Kidney tubule cell (primary cell): ENCODE measurements at places on chromosomes 12 and 14.

DNA sequence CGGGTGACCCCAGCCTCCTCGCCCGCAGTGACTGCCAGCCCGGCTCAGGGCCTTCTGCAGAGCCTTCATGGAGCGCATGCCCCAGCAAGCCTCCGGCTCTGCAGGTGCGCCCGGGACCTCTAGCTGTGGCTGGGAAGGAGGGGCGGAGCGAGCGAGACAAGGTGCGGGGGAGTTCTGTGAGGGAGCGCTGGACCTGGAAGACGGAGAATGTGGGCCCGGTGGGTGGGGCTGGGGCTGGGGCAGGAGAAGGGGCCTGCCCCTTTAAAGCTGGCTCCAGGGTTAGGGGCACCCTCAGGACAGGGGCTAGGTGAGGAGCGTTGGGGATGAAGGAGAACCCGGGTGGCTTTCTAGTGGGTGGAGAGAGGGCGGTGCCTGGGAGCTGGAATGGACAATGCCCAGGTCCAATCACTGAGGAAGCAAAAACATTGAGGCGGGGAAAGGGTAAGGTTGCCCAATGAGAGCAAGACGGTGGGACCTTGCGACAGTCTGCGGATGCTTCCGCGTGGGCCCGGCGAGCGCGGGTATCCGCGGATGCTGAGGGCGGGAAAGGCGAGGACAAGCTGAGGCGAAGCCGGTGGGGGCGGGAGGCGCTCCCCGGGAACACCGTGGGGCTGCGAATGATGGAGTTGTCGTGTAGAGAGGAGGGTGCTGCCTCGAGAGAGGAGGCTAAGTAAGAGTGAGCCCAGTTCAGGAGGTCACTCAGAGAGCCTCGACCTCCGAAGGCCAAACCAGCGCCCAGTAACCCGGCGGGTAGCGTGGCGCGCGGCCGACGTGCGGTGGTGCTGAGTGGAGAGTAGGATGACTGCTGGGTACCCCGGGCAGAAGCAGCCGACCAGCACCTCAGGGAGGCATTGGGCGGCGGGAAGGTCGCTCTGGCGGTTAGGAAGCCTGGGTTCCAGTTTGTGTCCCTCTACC lies at the start of gene GLS2:
GLS2 (minus strand) TSS at position 121 of the 915 bp plus-strand sequence; CDS start at position 78, 43 bp downstream.
- DNase-seq = peak; percentile 87

DNA sequence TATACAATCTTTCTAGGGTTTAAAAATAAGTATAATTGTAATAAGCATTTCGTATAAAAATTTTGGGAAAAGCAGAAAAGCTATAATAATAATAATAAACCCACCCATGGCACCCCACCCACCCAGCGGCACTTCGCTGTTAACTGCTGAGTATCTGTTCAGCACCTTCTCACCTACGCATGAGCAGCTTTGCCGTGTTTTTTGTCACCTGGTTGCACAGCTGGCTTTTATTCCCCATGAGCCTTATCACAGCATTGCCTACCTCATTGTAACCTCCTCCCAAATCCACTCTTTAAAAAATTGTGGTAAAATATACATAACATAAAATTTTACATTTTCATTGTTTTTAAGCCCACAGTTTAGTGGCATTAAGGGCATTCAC lies 34.7 kb downstream of the CYP46A1 start:
- no peak for DNase-seq

- no peak for DNase-seq
Measured at GRCh38 chr14:73216030-73216429, 21.3 kb upstream of the PAPLN start.

GRCh38 chr14:63249092-63249491 lies 44.8 kb downstream of the RHOJ start:
- no peak for DNase-seq

GRCh38 chr14:60095781-60096450 lies 4.2 kb downstream of the PCNX4 start:
- DNase-seq = peak; percentile 45

- no peak for DNase-seq
Measured at GRCh38 chr12:57739914-57740538, 1.5 kb upstream of the AGAP2 start.

- no peak for DNase-seq
Measured at GRCh38 chr12:12403264-12404248, 46.7 kb downstream of the BORCS5 start.

DNA sequence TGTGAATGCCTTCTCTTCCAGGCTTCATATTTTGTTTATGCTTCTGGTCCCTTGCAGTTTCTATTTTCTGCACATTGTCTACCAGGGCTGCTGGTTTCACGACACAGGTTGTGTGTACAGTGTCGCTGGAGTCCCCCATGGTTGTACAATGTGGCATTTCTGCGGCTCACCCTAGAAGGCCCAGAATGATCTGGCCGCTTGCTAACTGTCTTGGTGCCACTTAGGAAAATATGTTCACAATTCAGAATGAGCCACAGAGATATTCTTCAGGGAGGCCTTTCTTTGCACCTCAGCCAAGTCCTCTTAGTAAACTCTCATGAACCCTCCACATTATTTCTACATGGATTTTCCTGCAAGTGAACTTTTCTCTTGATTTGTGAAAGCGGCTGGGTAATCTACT lies 195.4 kb downstream of the SUDS3 start:
- DNase-seq = no peak

DNA sequence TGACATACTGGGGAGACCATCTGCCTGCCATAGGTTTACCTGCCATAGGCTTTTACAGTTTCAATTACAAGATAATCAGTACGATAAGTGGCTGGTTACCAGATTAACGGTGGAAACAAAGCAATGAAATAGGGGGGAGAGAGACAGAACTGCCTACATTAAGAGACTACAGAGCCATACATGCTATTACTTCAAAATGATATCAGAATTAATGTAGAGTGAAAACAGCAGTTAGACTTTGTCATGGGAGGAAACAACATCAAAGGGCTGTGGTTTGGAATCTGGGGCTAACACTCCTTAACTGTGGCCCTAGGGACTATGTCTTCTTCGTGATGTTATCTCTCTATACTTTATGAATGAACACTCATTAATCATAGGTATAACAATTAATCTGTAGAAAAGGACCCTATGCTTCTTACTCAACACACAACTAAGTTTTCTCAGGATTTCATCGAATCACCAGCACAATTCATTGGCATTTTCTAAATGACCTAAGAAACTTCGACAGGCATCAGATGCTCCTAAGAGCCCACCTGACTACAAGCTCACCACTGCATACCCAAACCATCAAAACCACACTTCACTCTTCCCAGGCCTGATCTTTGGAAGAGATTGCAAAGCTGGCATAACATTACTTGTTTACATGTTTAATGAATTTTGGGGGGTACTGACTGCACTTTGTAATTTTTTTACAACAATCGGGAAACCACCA lies 475.6 kb upstream of the SOX5 start:
- DNase-seq = no peak

DNA sequence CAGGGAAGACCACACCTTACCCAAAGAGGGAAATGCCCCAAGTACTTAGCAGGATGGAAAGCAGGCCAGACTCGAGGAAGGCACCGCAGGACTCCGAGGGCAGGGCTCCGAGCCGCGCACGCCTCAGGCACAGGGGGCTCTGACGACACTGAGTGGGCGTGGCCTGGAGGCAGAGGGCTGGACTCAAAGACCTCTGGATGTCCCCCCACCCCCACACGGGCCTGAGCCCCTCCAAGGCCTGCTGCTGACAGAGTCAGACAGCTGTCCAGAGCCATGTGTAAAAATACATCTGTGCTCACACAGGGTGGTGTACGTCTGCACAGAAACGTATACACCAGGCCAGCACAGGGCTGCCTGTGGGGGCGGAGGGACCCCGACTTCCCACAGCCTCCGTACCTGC lies 1.4 kb downstream of the AKT1 start:
- DNase-seq = peak; percentile 74

GRCh38 chr12:5014269-5014668 lies 29.4 kb upstream of the KCNA5 start:
- no peak for DNase-seq

GRCh38 chr14:65791191-65791981 lies 378.9 kb downstream of the FUT8 start:
- peak; percentile 95 for DNase-seq

- no peak for DNase-seq
Measured at GRCh38 chr12:97452839-97453238, 9.8 kb upstream of the RMST start.

DNA sequence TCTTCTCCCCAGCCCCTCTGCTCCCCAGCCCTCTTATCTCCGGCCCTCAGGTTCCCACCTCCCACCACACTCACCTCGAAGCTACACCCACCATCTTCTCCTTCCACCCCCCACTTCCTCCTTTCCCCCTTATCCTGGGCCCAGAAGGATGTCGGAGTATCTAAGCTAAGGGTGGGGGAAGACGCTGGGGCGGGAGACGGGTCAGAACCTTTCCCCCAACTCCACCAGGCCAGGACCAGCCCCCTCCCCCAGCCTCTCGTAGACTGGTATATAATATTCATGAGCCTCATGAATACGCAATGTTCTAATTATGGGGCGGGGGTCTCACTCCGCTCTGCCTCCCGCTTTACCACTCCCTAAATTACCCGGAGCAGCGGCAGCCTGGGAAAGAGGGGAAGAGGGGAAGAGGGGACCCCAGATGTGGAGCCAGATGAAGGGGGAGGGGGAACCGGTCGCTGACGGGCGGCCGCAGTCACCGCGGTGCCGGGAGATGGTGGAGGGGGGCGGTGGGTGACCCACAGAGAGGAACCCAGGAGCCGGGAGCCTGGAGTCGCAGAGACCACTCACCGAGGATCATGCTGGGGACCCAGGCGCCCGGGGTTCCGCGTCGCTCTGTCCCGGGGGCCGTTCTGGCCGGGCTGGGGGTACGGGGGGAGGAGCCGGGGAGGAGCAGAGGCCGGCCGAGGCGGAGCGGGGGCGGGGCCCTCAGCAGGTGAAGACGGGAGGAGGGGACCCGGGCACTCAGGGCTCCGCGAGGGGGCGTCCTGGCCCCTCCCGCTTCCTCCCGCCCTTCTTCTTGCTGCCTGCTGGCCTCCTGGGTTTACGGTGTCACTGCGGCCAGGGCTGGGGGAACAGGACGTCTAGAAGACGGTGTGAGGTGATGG lies 6.4 kb upstream of the ZNF385A start:
- DNase-seq = peak; percentile 33

DNA sequence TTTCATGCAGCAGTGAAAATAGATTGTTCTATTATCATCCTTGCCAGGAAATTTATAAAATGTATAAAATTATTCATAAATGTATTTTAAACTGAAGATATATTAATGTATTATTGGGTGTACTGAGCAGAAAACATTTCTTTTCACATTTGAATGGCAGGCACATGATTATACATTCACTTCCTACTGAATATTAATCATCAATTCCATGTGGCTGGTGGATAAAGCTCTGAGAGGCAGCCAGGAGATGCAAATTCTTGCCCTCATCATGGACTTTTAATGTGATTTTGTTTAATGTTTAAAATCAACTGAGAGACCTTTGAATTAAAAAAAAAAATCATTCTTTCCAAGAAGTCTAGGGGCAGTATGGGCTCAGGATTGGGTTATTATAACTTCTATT lies 40.8 kb downstream of the ANO6 start:
- no peak for DNase-seq

- DNase-seq = peak; percentile 70
Measured at GRCh38 chr14:69355607-69356281, 42.4 kb downstream of the ERH start.

GRCh38 chr12:69661386-69661785 lies 37.7 kb downstream of the BEST3 start:
- DNase-seq = no peak

DNA sequence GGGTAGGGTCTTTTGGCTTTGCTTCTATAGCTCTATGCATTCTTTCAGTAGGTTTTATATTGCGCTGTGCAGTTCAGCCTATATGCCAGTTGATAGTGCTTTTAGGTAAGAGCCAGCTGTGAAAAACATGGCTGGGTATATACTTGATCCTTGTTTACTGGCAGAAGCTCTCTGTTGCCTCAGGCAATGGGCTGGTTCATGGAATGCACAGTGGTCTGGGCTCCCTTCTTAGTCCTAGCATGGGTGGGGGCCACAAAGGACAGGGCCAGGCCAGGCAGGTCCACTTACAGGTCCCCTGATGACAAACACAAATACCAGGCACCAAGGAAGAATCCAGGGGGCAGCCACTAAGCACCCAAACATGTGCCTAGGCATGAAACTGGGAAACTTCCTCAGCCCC lies 240.7 kb downstream of the SEC23A start:
- DNase-seq = no peak

DNA sequence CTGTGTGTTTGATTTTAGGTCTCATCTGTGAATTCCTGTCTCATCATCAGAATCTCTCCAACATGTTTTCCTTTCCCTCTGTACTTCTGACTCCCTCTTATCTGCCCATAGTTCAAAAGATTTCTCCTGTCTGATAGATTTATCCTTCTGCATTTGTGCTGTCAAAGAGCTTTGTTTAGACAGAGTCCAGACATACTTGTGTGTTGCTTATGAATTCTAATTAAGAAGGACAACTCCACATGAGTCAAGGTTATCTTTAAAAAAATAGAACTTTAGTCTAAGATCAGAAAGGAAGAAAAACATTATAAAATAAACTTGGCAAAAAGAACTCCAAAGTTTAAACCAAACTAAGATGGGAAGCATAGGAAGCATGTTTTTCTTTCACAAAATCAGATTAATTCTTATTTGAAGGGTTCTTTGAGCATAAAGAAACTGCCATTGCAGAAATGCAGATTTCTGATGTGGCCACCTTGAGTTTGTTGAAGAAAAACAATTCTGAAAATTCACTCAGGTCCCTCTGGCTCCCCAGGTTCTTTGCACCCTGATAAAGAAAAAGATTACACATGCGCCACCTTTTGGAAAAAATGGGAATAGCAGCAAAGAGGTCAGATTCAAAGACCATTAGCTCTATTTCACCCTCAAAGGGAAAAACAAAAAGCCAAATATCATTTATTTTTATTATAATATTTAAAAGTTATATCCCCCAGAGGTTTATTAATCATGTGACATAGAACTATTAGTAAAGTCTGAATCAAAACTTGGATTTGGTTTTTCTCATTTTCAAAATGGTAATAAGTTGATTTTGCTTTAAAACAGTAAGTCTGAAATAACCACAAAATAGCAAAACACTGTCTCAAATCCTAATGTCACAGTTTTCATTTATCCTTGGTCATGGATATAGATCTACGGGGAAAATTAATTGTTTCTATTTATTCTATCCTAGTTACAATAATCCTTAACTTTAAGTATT lies 143.7 kb upstream of the DCN start:
- DNase-seq = peak; percentile 50

- no peak for DNase-seq
Measured at GRCh38 chr14:58287607-58288042, 10.7 kb upstream of the ARID4A start.

DNA sequence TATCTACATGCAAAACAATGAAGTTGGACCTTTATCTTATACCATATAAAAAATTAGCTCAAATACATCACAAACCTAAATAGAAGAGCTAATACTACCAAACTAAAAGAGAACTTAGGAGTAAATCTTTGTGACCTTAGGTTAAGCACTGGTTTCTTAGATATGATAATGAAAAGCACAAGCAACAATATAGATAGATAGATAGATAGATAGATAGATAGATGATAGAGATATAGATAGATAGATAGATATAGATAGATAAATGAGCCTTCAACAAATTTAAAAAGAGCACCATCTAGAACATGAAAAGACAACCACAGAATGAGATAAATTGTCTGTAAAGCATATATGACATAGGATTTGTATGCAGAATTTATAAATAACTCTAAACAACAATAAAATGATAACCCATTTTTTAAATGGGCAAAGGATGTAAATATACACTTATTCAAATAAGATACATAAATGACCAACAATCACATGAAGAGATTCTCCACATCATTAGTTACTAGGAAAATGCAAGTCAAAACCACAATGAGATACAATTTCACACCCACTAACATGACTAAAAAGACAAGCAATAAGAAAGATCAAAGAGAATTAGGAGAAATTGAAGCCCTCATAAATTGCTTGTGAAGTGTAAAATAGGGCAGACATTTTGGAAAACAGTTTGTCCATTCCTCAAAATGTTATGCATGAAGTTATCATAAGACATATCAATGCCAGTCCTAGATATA lies 293.7 kb downstream of the BTG1 start:
- DNase-seq = no peak
